ENCODE measurements at places on chromosomes 5 and 9.

GRCh38 chr5:172854451-172854871 lies 20.4 kb downstream of the ERGIC1 start:
- DNase-seq, result no peak

- DNase-seq, result no peak
Observed at GRCh38 chr5:106489004-106489403, 1181.7 kb downstream of the EFNA5 start.

DNA sequence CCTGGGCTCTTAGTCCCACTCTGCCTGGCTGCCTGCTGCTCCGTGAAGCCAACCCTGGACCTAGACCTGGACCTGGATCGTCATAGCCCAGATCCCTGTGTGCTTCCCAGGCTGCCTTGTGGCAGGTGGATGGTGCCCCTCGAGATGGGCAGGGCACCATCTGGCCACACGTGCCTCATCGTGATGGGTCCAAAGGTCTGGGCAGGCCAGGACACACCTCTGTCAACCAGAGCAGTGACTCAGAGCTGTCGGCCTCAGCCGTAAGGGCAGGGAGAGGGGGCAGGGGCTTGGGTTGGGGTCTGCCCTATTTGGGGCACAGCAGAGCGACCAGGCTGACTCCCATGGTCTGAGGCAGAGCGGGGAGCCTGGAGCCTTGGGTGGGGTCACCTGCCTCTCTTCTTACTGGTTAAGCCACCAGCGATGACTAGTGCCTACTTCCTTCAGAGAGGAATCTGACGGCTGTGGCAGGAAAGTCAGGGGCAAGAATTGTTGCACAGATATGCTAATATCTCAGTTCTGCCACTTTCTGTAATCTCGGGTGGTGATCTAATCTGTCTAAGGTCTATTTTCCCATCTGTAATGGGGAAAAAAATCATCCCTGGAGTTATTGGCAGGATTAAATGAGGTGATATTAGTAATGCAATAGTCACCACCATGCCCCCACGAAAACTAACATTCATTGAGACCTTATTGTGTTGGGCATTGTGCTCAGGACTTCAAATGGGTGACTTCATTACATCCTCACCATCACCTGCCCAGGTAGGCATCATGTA lies 3.2 kb upstream of the CDHR2 start:
- DNase-seq, result no peak

DNA sequence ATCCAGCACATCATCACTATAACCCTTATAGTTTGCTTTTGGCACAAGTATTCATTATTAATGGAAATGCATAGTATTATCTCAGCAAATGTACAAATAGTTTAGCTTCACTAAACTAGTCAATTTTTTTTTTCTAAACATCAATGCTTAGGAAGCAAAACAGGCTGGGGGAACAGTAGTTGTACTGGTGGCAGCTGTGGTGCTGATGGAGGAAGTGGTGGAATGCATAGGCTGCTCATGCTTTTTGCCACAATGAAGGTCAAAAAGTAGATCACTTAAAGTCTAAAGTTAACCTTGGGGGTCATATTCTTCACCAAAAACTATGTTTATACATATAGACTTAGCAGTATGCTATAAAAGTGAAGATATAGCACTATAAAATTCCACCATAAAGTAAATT lies 36.3 kb upstream of the CDKN2B start:
- DNase-seq, result no peak

GRCh38 chr5:32285510-32286138 lies 27.1 kb downstream of the MTMR12 start:
- DNase-seq, result no peak
